Kidney glomerular epithelial cell (primary cell): ENCODE measurements at places on chromosomes 1 and 21.

GRCh38 chr1:61171974-61172373 is 89.6 kb downstream of the NFIA start:
- no peak for DNase-seq

GRCh38 chr1:166053395-166053794 is 113.4 kb downstream of the FAM78B start:
- DNase-seq: no peak

DNA sequence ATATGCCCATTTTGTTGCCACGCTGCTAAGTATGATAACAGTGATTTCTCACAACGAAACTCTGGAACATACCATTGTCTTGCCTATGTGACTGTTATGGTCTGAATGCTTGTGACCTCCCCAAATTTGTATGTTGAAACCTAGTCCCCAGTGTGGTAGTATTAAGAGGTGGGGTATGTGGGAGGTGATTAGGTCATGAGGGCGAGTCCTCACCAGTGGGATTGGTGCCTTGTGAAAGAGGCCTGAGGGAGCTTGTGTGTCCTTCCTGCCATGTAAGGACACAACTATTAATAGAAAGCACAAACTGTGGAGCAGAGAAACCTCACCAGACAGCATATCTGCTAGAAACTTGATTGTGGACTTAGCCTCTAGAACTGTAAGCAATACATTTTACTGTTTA is 84.6 kb downstream of the SELENOF start:
- DNase-seq: no peak

DNA sequence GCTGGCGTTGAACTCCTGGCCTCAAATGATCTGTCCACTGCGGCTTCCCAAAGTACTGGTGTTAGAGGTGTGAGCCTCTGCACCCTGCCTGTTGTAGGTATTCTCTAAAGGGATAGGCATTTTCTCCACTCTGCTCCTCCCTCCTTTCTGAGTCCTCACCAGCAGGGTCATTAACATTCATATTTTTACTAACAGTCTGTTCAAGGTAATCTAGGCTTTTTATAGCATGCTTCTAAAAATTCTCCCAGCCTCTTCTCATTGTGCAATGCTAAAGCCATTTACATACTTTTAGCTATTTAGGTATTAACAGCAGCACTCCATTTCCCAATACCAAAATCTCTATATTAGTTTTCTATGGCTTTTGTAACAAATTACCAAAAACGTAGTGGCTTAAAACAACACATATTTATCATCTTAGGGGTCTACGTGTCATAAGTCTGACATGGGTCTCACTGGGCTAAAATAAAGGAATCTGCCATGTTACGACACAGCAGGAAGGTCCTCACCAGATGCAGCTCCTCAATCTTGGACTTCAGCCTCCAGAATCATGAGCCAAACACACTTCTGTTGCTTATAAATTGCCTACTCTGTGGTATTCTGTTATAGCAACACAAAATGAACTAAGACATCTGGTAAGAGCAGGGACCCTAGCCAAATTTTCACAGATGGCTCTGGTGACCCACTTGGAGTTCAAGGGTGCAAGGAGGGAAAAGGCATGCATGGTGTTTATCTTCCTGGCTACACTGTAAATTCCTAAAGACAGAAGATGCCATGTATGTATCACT is 2.9 kb upstream of the SLC2A7 start:
- DNase-seq: no peak

DNA sequence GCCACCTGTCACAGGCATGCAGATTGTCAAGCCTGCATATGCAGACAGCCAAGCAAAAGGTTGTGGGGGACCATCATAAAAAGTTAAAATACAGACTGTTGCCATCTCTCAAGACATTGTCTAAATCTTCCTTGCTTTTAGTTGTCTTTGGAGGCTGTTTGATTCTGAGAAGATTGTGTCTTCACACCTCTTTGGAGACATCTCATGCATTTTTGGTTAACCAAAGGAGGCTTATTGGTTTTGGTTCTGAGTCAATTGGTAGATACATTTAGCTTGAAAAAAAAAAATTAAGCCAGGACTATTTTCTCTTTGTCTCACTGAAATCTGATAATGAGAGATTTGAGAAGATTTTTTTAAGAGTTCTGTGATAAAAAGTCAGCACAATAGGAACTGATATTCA is 217.6 kb downstream of the LYPLAL1 start:
- no peak for DNase-seq
